ENCODE measurements at places on chromosomes 3 and 15.

- DNase-seq = no peak
Observed at GRCh38 chr15:87489456-87489855, 767.1 kb downstream of the NTRK3 start.

DNA sequence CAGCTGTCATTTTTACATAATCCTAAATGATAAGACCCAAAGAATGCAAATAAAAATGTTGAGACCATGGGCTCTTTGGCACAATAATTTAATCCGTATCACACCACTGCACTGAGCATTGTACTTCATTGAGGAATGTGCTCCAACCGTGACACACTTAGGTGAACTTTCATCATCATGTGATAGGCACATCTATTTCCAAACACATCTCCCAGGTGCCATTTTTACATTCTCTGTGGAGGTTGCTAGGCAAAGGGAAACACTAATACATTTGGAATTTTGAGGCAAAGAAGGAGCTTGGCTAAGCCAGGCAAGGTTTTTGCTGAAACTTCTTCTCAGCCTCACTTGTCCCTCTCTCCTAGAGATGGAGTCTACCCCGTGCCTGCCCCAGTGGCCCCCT is 68.7 kb downstream of the LRTM1 start:
- no peak for DNase-seq

DNA sequence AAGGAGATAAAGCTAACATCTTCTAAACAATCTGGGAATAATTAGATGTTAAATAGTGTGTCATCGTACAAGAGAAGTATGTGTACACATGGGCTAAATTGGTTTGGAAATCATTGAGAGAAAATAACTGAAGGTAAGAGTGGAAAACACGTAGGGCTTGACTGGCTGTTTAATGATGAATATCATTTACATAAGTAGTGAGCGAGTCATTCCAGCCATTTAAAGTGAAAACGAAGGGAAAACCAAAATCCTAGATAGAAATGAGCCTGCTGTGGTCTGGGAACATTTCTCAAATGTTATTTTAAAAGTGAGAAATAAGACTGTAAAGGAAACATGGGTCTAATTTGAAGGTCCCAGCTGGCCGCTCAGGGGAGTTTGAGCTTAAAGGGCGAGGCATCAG is 41.9 kb upstream of the KCNMB2 start:
- no peak for DNase-seq

- DNase-seq = no peak
Observed at GRCh38 chr15:41870689-41871081, 23.2 kb downstream of the SPTBN5 start.

DNA sequence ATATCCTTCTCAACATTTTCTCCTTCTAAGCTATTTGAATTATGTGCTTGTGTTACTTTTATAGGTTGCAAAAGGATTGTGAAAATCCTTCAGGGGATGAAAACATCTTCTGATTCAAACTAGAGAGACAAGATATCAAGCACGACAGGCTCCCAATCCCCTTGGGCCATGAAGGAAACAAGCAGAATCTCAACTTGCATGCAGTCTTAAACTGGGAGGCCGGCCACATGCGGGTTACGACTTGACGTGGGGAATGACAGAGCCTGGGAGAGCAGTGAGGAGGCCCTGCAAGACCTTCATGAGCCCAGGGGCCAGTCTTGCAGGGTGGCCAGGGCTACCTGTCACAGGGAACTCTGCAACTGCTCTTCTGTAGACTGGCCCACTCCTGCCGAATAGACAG is 94.4 kb downstream of the SCN11A start:
- no peak for DNase-seq

GRCh38 chr3:193573403-193574191 is 18.9 kb upstream of the ATP13A4 start:
- DNase-seq = no peak

- DNase-seq = no peak
Observed at GRCh38 chr3:98807011-98807410, 43.9 kb downstream of the ST3GAL6 start.

GRCh38 chr15:101635944-101636727 is 16.0 kb downstream of the TM2D3 start:
- no peak for DNase-seq

GRCh38 chr3:120450600-120451271 is at the start of gene FSTL1:
Gene FSTL1 (minus strand): TSS chr3:120450992. CDS start chr3:120450746, 246 bp downstream.
- peak; percentile 12 for DNase-seq

DNA sequence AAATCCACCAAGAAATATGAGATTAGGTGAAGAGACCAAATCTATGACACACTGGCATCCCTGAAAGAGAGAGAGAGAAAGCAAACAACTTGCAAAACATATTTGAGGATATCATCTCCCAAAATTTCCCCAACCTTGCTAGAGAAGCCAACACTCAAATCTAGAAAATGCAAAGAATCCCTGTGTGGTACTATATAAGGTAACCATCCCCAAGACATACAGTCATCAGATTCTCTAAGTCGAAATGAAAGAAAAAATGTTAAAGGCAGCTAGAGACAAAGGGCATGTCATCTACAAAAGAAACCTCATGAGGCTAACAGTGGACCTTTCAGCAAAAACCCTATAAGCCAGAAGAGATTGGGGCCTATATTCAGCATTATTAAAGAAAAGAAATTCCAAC is 622.1 kb upstream of the LMCD1 start:
- no peak for DNase-seq

- DNase-seq = no peak
Observed at GRCh38 chr15:79130535-79131130, 40.1 kb upstream of the RASGRF1 start.

- DNase-seq = no peak
Observed at GRCh38 chr3:107670986-107671385, 148.2 kb downstream of the BBX start.

GRCh38 chr3:160869825-160870224 is 113.8 kb downstream of the PPM1L start:
- DNase-seq = no peak

- DNase-seq = no peak
Observed at GRCh38 chr3:144097163-144097562, 125.5 kb downstream of the DIPK2A start.

DNA sequence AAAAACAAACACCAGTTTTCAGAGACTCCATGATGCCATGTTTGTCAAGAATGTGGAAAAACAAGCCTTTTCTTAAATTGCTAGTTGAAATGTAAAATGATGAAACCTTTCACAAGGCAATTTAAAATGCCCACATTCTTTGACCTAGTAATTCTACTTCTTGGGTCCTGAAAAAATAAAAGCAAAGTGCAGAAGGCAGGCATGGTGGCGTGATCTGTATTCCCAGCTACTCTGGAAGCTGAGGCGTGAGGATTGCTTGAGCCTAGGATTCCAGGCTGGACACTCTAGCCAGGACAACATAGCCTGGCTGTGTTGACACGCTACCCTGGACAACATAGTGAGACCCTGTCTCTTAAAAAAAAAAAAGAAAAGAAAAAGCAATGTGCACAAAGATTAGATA is 4.3 kb upstream of the MORF4L1 start:
- DNase-seq = no peak

GRCh38 chr15:51668446-51668845 is 12.9 kb upstream of the SCG3 start:
- DNase-seq = no peak

DNA sequence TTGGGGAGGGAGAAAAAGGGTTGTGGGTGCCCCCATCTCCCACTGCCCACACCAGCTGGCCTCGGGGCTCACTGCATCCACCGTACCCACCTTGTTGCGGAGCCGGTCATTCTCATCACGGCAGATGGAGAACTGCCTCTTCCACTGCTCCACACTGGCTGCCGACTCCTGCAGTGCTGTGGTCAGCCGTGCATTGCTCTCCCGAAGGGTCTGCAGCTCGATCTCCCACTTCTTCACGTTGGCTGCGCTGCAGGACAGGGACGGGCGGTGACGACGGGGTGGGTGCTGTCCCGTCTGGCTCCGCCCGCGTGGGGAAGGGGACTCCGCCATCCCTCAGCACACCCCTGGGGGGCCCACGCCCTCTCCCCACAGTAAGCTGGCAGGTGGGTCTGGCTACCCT is 45.1 kb downstream of the WHAMM start:
- DNase-seq = no peak

GRCh38 chr15:101306341-101307047 is 11.4 kb upstream of the SNRPA1 start:
- no peak for DNase-seq

GRCh38 chr15:71052356-71052755 is 62.9 kb upstream of the THSD4 start:
- DNase-seq = no peak

- no peak for DNase-seq
Observed at GRCh38 chr3:20990896-20991295, 760.1 kb downstream of the ZNF385D start.

- DNase-seq = no peak
Observed at GRCh38 chr15:89912674-89913396, at the start of gene ARPIN. Gene ARPIN (minus strand): TSS chr15:89912952. CDS start chr15:89912835, 117 bp downstream.

DNA sequence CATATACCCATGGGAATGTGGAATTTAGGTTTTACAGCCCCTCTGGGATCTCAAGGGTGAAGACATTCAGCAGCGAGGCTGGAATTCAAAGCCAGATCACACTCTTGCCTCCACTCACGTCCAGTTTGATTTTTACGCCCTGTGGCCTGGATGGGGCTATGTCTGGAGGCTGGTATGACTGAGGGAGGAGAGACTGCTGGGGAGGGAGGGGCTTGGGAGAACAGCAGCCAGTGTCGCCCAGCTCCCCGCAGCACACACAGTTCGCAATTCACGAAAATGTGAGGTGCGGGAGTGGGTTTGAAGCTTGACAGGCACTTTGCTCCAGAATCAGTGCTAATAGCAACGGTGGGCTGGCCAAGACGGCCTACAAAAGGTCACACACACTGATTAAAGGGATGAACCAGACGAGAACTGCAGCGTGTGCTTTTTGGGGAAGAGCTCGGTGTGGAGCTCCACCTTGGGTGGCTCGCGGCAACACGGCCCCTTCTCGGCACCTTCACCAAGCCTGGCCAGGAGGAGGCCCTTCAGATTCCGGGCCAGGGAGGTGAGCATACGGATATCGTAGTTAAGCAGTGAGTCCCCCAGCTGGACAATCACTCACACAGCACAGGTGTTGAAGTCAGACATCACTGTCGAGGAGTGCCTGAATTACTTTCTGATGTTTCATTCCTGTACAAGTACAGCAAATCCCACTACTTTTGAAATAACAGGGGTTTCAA is 16.4 kb downstream of the EHD4 start:
- no peak for DNase-seq

DNA sequence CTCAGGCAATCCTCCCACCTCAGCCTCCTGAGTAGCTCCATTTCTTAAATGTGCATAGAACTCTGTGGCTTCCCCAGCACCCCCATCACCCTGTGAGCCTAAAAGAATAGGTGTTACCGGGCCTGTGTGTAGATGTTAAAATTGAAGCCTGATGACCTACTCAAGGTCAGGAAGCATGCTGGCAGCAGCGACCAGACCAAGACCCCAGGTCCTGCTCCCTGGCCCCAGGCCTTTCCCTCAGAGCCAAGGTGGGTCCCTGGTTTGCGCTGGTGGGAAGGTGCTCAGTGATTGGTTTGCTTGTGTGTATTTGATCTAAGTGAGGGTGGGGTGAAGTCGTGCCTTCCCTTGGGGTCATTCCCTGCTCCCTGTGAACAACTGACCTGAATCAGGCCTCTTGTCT is 18.4 kb upstream of the CRABP1 start:
- DNase-seq = no peak

GRCh38 chr3:10389995-10390394 is 69.1 kb upstream of the SEC13 start:
- no peak for DNase-seq

DNA sequence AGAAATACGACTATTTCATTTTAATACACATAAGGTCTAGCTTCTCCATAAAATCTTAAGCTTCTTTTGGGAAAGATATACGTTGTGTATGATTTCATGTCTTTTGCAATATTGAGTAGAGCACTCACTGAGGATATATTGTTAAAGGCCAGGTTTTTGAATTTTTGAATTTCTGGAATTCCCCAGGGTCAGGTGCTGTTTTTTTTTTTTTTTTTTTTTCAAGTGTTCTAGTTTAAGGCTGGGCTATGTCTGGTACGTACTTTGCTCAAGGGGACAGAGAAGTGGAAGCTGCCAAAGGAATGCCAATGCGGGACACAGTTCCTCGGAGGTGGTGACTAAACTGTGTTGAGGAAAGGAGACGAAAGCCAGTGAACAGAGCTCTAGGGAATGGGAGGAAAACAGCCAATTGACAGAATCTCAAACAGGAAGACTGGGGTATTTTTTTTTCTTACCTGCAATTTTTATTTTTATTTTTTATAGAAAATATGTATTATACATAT is 510.5 kb upstream of the CBLB start:
- DNase-seq = no peak

DNA sequence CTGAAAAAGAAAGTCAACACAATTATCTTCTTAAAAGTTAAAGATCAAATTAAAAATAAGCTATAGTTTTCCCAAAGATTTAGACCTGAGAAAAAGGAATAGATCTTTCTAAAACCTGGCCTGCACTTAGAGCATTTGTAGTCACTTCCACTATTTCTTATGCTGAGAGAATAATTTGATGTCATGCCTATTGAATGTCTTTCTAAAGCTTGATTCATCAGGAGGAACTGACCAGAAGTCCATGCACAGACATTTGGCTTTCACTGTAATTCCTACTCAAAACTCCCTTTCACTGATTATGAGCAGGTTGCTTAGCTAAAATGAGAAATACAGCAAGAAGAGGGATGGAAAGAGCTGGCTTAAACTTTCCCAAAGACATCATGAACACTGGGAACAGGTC is 4.3 kb downstream of the GREM1 start:
- no peak for DNase-seq

GRCh38 chr3:101495552-101495951 is 17.5 kb downstream of the SENP7 start:
- DNase-seq = no peak

DNA sequence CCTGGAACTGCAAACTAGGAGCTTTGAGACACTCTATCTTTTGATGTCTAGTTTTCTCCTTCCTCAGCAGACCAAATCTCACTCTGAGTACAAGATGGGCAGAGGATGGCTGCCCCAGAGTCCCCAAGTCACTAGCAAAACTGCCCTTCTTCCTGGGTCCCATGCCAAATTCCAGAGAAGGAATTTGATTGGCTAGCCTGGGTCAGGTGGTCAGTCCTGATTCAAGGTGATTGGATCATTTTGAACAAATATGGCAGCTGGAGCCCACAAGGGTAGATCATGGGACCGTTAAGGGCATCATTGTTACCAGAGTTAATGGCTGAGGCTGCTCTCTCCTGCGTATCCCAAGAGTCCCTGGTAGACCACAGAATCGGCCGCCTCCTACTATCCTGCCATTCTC is 21.7 kb downstream of the SLC6A1 start:
- DNase-seq = no peak

- no peak for DNase-seq
Observed at GRCh38 chr3:138914870-138915502, 32.0 kb downstream of the FOXL2 start.

All from activated gamma-delta T cell (primary cell).